ENCODE measurements at places on chromosomes 11 and 22. TPM values are rescaled to one million over a fixed set of nuclear protein-coding genes. Genes with fewer than 3 reads are reported as not detected.

The CD81 gene
- total RNA-seq, result 541 TPM

The IL18 gene
- total RNA-seq, result 2.2 TPM

The GRIK4 gene
- 1.4 TPM for total RNA-seq

The TMEM126B gene
- total RNA-seq, result 29.5 TPM

The RAG2 gene
- total RNA-seq, result not detected

The FOLR1 gene
- 108 TPM for total RNA-seq

- H3K27me3 ChIP-seq, result no peaks in the 10 kb centered on the region
- H3K36me3 ChIP-seq, result no peaks in the 10 kb centered on the region
- peak within 1 kb of the TSS; percentile 19 for H3K4me3 ChIP-seq
- DNase-seq, result no peak
- H3K4me1 ChIP-seq, result peaks cover 8% of the 10 kb centered on the region
Observed at GRCh38 chr22:21032037-21032867, at the start of gene SLC7A4. Gene SLC7A4, minus strand, starts transcription at chr22:21032561. Its CDS starts 749 bp downstream, at chr22:21031812.

DNA sequence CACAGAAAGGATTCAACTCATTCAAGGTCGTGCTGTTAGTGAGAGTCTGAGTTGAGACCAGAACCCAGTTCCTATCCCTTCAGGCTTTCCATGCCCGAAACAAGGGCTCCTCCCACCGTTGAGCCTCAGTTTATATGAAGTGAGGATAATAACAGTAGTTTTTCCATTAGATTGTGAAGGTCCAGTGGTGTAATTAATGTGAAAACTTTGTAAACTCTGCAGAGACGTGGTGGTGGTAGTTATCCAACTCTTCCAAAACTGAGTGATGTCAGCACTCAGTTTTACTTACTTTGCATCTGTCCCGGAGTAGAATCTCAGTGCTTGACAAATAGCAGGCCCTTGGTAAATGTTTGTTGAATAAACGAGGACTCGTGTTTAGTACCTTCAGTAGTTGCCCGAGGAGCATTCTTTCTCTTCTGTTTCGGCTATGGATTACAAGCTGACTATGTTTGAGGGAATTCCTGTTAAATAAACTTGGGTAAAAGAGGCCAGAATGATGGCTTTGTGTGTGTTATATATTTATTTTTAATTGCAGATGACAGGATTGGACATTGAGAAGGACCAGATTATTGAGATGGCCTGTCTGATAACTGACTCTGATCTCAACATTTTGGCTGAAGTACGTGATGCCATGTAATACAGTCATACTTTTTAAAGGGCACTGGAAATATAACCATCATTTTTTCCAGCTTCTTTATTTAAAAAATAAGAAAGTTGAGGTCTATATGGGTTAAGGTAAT, 1.0 kb downstream of the REXO2 start:
- H3K36me3 ChIP-seq, result no peaks in the 10 kb centered on the region
- peak overlapping the region; percentile 73 for H3K4me3 ChIP-seq
- no peaks in the 10 kb centered on the region for H3K27me3 ChIP-seq
- H3K27ac ChIP-seq, result peak overlapping the region; percentile 93

- no peak overlapping the region for H3K4me3 ChIP-seq
- H3K27ac ChIP-seq, result no peak overlapping the region
- DNase-seq, result no peak
- H3K36me3 ChIP-seq, result no peaks in the 10 kb centered on the region
- H3K4me1 ChIP-seq, result no peaks in the 10 kb centered on the region
Observed at GRCh38 chr11:127448101-127448500, 447.5 kb upstream of the KIRREL3 start.

- H3K27ac ChIP-seq, result no peak overlapping the region
Observed at GRCh38 chr11:2997406-2997805, 5.3 kb upstream of the NAP1L4 start.

DNA sequence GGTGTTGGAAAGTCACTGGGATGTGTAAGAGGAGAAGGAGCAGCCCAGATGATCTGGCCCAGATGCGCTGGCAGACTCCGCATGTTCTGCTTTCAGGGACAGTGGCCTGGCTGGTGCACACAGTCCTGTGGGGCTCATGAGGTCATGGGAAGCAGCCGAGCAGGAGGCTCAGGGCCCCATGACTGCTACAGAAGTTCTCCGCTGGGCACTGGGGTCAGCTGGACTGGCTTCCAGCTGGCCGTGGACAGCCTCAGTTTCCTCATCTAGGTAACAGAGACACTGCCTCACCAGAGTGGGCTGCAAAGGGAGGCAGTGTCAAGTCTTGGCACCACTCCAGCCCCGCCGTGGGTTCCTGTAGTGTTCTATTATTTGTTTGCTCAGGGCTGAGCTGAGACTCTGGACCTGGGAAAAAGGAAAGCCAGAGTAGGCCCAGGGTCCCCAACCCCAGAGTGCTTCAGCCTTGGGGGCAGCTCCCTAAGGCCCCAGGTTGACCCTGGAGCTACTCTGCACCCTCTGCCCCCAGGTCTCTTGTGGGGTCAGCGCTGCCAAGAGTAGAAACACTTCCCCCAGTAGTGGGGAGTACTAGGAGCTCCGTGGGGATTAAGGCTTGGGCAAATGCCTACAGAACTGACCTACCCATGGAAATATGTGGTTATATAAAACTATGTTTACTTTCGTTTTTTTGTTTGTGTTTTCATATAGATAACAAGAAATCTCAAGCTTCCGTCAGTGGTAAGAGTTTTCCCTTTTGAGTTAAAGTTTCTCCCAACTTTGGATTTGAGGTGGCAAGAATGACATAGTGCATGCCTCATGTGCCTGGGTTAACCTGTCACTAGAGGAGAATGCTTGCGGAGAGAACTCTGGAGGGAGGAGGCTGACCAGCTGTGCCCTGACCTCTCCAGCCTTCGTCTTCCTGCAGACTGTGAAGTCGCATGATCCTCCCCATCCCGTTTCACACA, 45.3 kb downstream of the MED15 start:
- no peak overlapping the region for H3K4me3 ChIP-seq
- H3K36me3 ChIP-seq, result no peaks in the 10 kb centered on the region
- no peaks in the 10 kb centered on the region for H3K27me3 ChIP-seq
- DNase-seq, result peak; percentile 75
- H3K27ac ChIP-seq, result peak overlapping the region; percentile 75
- peaks cover 50% of the 10 kb centered on the region for H3K4me1 ChIP-seq

- H3K4me3 ChIP-seq, result no peak overlapping the region
- H3K36me3 ChIP-seq, result no peaks in the 10 kb centered on the region
- DNase-seq, result no peak
- H3K27ac ChIP-seq, result no peak overlapping the region
Observed at GRCh38 chr11:71255800-71256479, 3.6 kb upstream of the SHANK2 start.

- H3K4me1 ChIP-seq, result peaks cover 3% of the 10 kb centered on the region
- no peaks in the 10 kb centered on the region for H3K36me3 ChIP-seq
- no peak overlapping the region for H3K4me3 ChIP-seq
- H3K27ac ChIP-seq, result no peak overlapping the region
- no peak for DNase-seq
- no peaks in the 10 kb centered on the region for H3K27me3 ChIP-seq
Observed at GRCh38 chr11:122808478-122808869, 29.8 kb upstream of the CRTAM start.

DNA sequence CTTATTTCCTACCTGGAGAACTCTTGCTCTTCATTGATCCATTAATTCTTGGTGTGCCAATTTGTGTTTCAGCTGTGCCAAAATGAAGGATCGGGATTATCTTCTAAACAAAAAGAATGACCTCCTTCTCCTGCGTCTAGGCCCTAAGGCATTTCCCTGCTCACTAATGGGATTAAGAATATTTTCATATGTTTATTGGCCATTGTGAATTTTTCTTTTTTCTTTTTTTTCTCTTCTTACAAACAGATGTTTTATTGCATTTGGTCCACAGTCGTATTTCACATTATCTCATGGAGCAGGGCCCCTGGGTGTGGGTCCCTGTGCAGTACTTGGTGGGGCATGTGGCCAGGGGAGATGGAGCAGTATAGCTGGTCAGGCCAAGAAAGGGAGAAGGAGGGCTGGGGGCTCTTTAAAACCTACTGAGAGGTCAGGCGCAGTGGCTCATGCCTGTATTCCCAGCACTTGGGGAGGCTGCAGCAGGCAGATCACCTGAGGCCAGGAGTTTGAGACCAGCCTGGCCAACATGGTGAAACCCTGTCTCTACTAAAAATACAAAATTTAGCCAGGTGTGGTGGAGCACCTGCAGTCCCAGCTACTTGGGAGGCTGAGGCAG, 35.3 kb upstream of the HORMAD2 start:
- no peaks in the 10 kb centered on the region for H3K27me3 ChIP-seq
- no peak overlapping the region for H3K27ac ChIP-seq
- H3K4me1 ChIP-seq, result no peaks in the 10 kb centered on the region
- H3K36me3 ChIP-seq, result no peaks in the 10 kb centered on the region
- H3K4me3 ChIP-seq, result no peak overlapping the region

- no peak for DNase-seq
- no peaks in the 10 kb centered on the region for H3K36me3 ChIP-seq
- H3K27ac ChIP-seq, result no peak overlapping the region
- H3K4me1 ChIP-seq, result no peaks in the 10 kb centered on the region
- no peaks in the 10 kb centered on the region for H3K27me3 ChIP-seq
Observed at GRCh38 chr22:29445508-29445907, 7.1 kb downstream of the RFPL1 start.

DNA sequence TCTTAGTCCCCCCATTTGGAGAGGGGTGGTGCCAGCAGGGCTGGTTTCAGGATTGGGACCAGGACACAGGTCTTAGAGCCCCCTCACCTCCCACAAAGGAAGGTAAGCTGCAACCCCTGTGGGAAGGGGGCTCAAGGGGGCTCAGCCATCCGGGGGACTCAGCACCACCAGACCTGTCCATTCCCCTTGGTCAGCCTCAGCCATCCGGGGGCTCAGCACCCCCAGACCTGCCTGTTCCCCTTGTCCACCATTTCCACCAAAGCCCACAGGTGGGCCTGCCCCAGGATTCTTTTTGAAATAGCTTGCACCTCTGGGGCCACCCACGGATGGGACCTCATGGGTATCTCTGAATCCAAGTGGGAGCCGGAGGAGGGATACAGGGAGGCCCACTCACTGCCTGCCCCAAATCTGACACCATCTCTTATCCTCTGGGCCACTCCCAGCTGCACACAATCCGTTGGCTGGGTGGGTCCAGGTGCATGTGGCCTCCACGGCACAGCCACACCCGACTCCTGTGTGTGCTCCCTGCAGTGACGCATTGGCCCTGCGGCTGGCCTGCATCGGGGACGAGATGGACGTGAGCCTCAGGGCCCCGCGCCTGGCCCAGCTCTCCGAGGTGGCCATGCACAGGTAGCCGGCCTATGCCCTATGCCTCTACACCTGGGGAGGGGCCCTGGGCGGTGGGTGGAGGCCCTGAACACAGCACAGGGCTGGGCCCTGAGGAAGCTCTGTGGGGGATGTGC, 15.9 kb downstream of the MCAT start:
- H3K27me3 ChIP-seq, result no peaks in the 10 kb centered on the region
- H3K4me1 ChIP-seq, result no peaks in the 10 kb centered on the region
- no peaks in the 10 kb centered on the region for H3K36me3 ChIP-seq
- no peak overlapping the region for H3K27ac ChIP-seq
- DNase-seq, result no peak
- no peak overlapping the region for H3K4me3 ChIP-seq

- H3K4me1 ChIP-seq, result peaks cover 29% of the 10 kb centered on the region
- H3K27ac ChIP-seq, result no peak overlapping the region
- no peak overlapping the region for H3K4me3 ChIP-seq
- H3K36me3 ChIP-seq, result no peaks in the 10 kb centered on the region
- H3K27me3 ChIP-seq, result no peaks in the 10 kb centered on the region
Observed at GRCh38 chr11:12810568-12810894, 136.3 kb downstream of the TEAD1 start.

- no peaks in the 10 kb centered on the region for H3K36me3 ChIP-seq
- H3K4me1 ChIP-seq, result no peaks in the 10 kb centered on the region
- no peak overlapping the region for H3K27ac ChIP-seq
- no peaks in the 10 kb centered on the region for H3K27me3 ChIP-seq
- DNase-seq, result no peak
Observed at GRCh38 chr22:31968022-31968421, 23.7 kb downstream of the YWHAH start.

- DNase-seq, result no peak
- no peak overlapping the region for H3K27ac ChIP-seq
- no peaks in the 10 kb centered on the region for H3K27me3 ChIP-seq
- H3K36me3 ChIP-seq, result no peaks in the 10 kb centered on the region
Observed at GRCh38 chr11:117790279-117790678, 6.7 kb downstream of the DSCAML1 start.

GRCh38 chr11:59756558-59756840, 1.3 kb downstream of the STX3 start:
- no peak for DNase-seq
- peak overlapping the region; percentile 85 for H3K27ac ChIP-seq
- H3K4me3 ChIP-seq, result no peak overlapping the region
- no peaks in the 10 kb centered on the region for H3K36me3 ChIP-seq
- peaks cover 6% of the 10 kb centered on the region for H3K4me1 ChIP-seq

DNA sequence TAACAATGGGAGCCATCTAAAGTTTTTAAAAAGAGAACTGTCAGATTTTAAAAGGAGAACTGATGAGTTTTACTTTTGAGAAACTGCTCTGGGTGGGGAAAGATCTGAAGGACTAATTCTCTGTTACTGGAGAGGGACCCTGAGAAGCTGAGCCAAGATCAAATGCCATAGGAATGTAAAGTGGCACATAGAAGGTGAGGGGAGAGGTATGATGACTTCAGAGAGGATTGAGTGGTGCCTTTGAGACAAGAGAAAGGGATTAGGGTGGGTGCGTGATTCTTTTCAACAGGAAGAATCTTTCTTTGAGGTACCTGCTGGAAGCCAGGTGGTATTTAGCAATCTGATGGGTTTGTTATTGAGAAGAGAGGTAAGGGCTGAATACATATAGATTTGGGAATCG, 9.0 kb downstream of the CRKL start:
- no peak overlapping the region for H3K27ac ChIP-seq
- DNase-seq, result no peak
- H3K27me3 ChIP-seq, result no peaks in the 10 kb centered on the region
- no peaks in the 10 kb centered on the region for H3K36me3 ChIP-seq
- H3K4me3 ChIP-seq, result no peak overlapping the region

GRCh38 chr11:2517016-2517385, 72.2 kb downstream of the KCNQ1 start:
- DNase-seq, result no peak
- no peaks in the 10 kb centered on the region for H3K4me1 ChIP-seq
- no peak overlapping the region for H3K27ac ChIP-seq
- H3K27me3 ChIP-seq, result no peaks in the 10 kb centered on the region

DNA sequence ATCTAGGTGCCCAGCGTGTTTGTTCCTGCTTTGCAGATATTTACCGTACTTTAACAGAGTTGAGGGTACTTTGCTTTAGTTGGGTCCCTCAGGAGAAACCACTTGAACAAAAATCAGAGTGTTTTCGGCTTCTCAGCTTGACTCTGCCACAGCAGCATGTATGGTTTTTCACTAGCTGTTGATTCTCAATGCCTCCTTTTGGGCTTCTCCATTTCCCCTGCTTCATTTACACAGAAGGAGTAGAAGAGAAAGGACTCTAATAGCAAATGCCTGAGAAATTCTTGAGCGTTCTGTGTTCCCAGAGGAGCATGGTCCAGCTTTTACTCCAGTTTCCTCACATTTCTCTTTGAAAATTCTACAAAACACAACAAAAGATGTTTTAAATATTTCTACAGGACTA, 252.1 kb upstream of the CCDC179 start:
- no peaks in the 10 kb centered on the region for H3K4me1 ChIP-seq
- H3K36me3 ChIP-seq, result no peaks in the 10 kb centered on the region
- DNase-seq, result no peak
- no peak overlapping the region for H3K4me3 ChIP-seq
- no peaks in the 10 kb centered on the region for H3K27me3 ChIP-seq
- H3K27ac ChIP-seq, result no peak overlapping the region

Data from ovary (tissue), 10 donors.